ENCODE measurements at places on chromosomes 11 and 22. TPM values are rescaled to one million over a fixed set of nuclear protein-coding genes. Genes with fewer than 3 reads are reported as not detected.

DNA sequence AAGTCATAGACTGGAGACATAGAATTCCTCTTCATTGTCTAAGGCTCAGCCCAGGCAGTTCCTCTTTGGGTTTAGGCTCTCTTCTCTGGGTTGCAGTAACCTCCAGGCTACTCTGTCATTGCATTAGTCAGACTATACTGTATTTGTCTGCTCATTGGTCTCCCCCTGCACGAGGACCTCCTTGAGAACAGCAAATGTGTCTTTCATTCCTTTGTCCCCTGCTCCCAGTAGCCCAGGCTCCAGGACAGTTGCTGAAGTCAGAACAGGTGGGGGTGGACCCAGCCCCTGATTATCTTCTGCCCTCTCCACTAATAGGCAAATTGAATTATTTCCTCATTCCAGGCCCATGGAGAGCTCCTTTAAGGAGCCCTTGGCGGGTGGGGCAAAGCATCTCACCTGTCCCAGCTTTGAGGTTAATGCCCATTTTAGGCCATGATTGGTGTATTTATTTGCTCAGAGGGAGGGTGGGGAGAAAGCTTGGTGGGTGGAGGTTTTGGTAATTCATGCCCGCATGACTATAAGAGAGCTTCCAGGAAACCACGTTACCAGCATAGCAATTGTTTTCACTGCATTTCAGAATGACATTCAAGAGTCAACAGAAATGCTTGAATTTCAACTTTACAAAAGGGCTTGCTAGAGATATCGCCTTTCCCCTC lies 40.9 kb downstream of the NAV2 start:
- no peak for DNase-seq

GRCh38 chr11:88359541-88359940 lies 22.0 kb upstream of the CTSC start:
- DNase-seq, result no peak

GRCh38 chr11:82890936-82891335 lies 9.3 kb downstream of the PRCP start:
- no peak for DNase-seq

- DNase-seq, result no peak
Observed at GRCh38 chr11:135023499-135023898, 611.5 kb upstream of the B3GAT1 start.

DNA sequence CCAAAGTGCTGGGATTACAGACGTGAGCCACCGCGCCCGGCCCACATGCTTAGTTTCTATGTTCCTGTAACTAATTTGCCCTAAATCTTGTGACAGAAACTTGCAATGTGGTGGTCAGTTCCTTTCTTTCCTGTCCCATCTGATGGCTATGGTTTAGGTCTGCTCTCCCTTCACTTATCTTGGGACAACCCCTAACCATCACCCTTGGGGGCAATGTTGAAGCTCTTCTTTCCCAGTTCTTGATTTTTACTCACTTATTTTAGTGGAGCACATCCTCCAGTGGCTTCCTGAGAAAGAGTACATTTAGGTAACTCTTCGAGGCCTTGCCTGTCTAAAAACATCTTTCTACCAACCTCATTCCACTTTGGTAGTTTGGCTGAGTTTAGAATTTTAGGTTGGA lies 7.3 kb downstream of the SREBF2 start:
- no peak for DNase-seq

- no peak for DNase-seq
Observed at GRCh38 chr22:19402642-19403191, 28.8 kb downstream of the HIRA start.

The MYBPC3 gene
- 2,395 TPM for total RNA-seq

The OR51E2 gene
- total RNA-seq, result not detected

The SPDYC gene
- not detected for total RNA-seq

The MS4A1 gene
- not detected for total RNA-seq
